Esophagus squamous epithelium (tissue), 5 donors: ENCODE measurements at places on chromosomes 5 and 9.

DNA sequence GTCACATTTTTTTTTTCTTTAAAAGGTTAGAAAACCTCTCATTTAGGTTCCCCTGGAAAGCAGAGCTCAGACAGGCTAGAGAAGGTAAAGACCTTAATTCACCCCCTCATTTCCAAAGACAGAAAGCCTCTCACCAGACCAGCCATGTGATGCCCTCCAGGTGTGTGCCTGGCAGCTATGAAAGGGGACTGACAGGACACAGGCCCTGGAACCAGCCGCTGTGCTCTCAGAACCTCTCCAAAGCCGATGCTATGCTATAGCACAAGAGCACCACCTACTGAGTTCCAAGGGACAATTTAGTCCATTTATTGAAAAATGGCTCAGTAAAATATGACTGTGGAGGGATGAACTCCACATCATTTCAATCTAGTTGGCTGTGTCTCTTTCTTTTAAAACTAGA lies 48.8 kb downstream of the FANCC start:
- DNase-seq, result no peak

- no peak for DNase-seq
These were observed 111.1 kb downstream of the KCTD16 start for GRCh38 chr5:144281784-144282183.

DNA sequence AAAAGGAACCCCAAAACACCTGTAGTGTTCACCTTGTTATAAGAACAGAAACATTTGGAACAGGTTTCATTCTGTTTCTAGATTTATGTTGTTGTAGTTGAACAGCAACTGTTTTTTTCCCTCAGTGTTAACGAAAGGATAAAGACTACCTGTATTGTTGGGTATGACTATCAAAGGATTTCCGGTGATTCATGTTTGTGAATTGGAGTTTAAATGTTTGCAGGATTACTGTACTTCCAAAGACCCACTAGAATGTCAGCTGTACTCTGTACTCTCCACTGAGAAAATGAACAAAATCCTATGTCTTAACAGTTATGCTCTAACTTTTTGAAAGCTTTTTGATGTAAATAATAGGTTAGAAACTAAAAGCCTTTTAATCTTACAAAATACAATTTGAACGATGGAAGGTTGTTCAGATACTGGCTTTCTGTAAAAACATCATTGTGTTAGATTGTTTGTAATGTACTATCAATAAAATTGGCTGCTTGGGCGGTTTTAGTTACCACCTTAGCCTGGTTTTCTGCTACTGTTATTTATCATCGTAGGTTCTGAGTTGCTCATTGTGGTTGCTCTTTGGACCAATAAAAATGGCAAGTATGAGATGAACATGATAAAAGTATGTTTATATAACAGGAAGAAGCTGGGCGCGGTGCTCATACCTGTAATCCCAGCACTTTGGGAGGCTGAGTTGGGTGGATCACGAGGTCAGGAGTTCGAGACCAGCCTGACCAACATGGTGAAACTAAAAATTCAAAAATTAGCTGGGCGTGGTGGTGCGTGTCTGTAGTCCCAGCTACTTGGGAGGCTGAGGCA lies 44.1 kb downstream of the DCP2 start:
- no peak for DNase-seq

- DNase-seq, result no peak
These were observed 14.1 kb downstream of the POLR3G start for GRCh38 chr5:90488791-90489190.

- no peak for DNase-seq
These were observed 17.2 kb downstream of the TSPAN17 start for GRCh38 chr5:176664479-176664878.

DNA sequence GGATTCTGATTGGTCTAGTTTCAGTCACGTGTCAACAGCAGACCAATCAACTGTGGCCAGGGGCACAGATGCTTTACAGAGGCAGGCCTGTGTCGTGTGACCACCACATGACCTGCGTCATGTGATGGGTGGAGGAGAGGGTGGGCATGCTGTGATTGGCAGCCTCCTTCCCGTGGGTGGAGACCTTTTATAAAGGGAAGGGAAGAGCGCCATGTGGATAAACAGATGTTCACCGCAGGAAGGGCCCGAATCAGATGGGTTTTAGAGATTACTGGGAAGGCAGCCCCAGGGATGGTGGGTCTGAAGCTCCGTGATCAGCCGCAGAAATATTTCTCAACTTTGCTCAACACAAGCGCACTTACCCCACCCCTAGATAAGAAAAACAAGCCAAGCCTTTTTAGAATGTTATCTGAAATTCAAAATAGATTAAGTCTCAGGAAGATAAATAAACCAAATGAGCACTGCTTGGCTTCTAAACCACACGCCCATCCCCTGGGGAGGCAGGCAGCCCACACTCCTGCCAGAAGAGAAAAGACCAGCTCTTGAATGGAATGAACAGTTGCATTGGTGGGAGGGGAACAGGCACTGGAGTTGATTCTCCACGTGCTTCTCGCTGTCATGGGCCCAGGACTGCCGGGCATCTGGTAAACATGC lies 43.6 kb downstream of the ROPN1L start:
- no peak for DNase-seq

GRCh38 chr9:130143958-130144366 lies 28.2 kb upstream of the NCS1 start:
- DNase-seq, result no peak

GRCh38 chr5:143705381-143705780 lies 106.6 kb upstream of the HMHB1 start:
- DNase-seq, result no peak
